CD8-positive, alpha-beta memory T cell (primary cell): ENCODE measurements at places on chromosomes 6 and 20. TPM values are rescaled to one million over a fixed set of nuclear protein-coding genes. Genes with fewer than 3 reads are reported as not detected.
A peak's percentile ranks its signal among the peaks of the same experiment; 100 is the strongest.

DNA sequence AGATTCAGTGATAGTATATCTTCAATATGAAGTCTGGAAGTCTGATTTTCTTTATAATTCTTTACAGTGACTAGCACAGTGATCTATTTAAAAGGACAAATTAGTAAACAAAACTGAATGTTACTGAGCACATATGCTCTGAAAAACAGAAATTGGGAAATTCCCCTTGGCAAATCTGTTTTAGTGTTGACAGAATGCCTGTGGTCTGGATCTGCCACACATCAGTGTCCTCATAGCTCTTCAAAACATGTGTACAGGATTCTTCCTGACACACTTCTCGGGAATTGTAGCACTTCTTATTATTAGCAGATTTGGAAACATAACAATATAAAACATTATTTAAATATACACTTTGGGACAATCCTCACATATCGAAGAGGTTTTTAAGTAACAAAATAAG lies 354.3 kb downstream of the COL12A1 start:
- DNase-seq = no peak
- H3K27me3 ChIP-seq = no peaks in the 10 kb centered on the region
- no peak overlapping the region for H3K4me3 ChIP-seq
- no peaks in the 10 kb centered on the region for H3K4me1 ChIP-seq

GRCh38 chr6:42545226-42545773 lies 18.5 kb upstream of the UBR2 start:
- H3K4me1 ChIP-seq = peaks cover 11% of the 10 kb centered on the region
- DNase-seq = no peak
- H3K27ac ChIP-seq = no peak overlapping the region

- H3K36me3 ChIP-seq = no peaks in the 10 kb centered on the region
- DNase-seq = no peak
- H3K27ac ChIP-seq = no peak overlapping the region
- no peaks in the 10 kb centered on the region for H3K4me1 ChIP-seq
- H3K4me3 ChIP-seq = no peak overlapping the region
- H3K27me3 ChIP-seq = no peaks in the 10 kb centered on the region
Measured at GRCh38 chr6:2715737-2716136, 35.0 kb downstream of the MYLK4 start.

DNA sequence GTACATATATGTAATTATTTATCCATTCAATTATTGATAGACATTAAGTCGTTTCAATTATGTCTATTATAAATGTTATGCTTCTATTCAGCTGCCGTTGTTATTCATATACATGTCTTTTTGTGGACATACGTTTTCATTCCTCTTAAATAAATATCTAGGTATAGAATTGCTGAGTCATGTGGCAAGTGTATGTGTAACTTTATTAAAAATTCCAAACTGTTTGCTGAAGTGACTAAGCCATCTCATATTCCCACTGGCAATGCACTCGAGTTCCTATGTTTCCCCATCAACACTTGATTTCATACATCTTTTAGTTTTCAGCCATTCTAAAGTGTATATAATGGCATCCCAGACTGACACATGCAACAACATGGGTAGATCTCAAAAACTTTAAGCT lies 739.7 kb upstream of the POU3F2 start:
- H3K27me3 ChIP-seq = no peaks in the 10 kb centered on the region
- DNase-seq = no peak
- H3K4me1 ChIP-seq = no peaks in the 10 kb centered on the region
- H3K27ac ChIP-seq = no peak overlapping the region

- no peak overlapping the region for H3K4me3 ChIP-seq
- no peak for DNase-seq
- no peaks in the 10 kb centered on the region for H3K27me3 ChIP-seq
Measured at GRCh38 chr6:79964607-79965081, 17.3 kb upstream of the ELOVL4 start.

- H3K4me1 ChIP-seq = no peaks in the 10 kb centered on the region
- H3K36me3 ChIP-seq = no peaks in the 10 kb centered on the region
- DNase-seq = no peak
- no peak overlapping the region for H3K4me3 ChIP-seq
- no peaks in the 10 kb centered on the region for H3K27me3 ChIP-seq
Measured at GRCh38 chr6:119247504-119247903, 102.1 kb downstream of the MAN1A1 start.

DNA sequence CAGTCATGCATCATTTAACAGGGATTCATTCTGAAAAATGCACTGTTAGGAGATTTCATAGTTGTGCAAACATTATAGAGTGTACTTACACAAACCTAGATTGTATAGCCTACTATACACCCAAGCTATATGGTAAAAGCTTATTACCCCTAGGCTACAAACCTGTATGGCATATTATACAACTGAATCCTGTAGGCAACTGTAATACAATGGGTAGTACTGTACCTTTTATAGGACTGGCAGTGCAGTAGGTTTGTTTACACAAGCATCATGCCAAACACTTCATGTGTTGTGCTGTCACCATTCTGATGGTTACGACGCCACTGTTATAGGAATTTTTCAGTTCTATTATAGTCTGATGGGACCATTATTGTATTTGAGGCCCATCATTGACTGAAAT lies 39.3 kb upstream of the KHDC1 start:
- H3K4me1 ChIP-seq = no peaks in the 10 kb centered on the region
- no peaks in the 10 kb centered on the region for H3K27me3 ChIP-seq
- no peak overlapping the region for H3K4me3 ChIP-seq
- H3K27ac ChIP-seq = no peak overlapping the region

GRCh38 chr6:100099189-100100074 lies 105.4 kb upstream of the MCHR2 start:
- no peaks in the 10 kb centered on the region for H3K4me1 ChIP-seq
- H3K27me3 ChIP-seq = no peaks in the 10 kb centered on the region
- H3K36me3 ChIP-seq = no peaks in the 10 kb centered on the region
- H3K27ac ChIP-seq = no peak overlapping the region

- no peaks in the 10 kb centered on the region for H3K36me3 ChIP-seq
- no peaks in the 10 kb centered on the region for H3K4me1 ChIP-seq
- DNase-seq = no peak
Measured at GRCh38 chr6:114267897-114268296, 74.9 kb downstream of the HS3ST5 start.

GRCh38 chr6:73704260-73704659 lies 8.3 kb downstream of the CD109 start:
- no peaks in the 10 kb centered on the region for H3K36me3 ChIP-seq
- DNase-seq = no peak
- H3K27me3 ChIP-seq = no peaks in the 10 kb centered on the region
- H3K27ac ChIP-seq = no peak overlapping the region

- DNase-seq = peak; percentile 55
- H3K4me3 ChIP-seq = peak overlapping the region; percentile 92
- H3K36me3 ChIP-seq = no peaks in the 10 kb centered on the region
Measured at GRCh38 chr6:36028877-36029324, 1.3 kb downstream of the MAPK14 start.

DNA sequence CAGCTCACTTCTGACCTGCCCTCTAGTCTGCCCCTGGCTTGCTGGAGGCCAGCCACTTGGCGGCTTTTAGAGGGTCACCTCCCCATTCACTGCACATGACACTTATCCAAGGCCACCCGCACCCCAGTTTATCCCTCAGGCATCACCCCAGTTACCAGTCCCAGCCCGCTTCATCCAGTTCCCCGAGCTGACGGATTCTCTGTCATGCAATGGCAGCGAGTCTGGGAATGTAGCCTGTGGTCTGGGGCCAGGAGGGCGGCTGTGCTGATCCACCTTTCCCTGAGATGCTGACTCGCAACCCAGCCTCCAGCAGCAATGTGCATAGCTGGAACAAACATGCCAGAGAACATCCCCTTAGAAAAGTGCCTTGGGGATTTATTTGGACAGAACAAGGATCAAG lies 25.8 kb downstream of the SYNDIG1 start:
- no peak overlapping the region for H3K27ac ChIP-seq
- H3K36me3 ChIP-seq = no peaks in the 10 kb centered on the region
- DNase-seq = no peak
- H3K4me3 ChIP-seq = no peak overlapping the region
- no peaks in the 10 kb centered on the region for H3K4me1 ChIP-seq

- H3K4me3 ChIP-seq = no peak overlapping the region
- no peak for DNase-seq
- H3K27me3 ChIP-seq = no peaks in the 10 kb centered on the region
Measured at GRCh38 chr6:147222160-147222838, 18.1 kb downstream of the STXBP5 start.

DNA sequence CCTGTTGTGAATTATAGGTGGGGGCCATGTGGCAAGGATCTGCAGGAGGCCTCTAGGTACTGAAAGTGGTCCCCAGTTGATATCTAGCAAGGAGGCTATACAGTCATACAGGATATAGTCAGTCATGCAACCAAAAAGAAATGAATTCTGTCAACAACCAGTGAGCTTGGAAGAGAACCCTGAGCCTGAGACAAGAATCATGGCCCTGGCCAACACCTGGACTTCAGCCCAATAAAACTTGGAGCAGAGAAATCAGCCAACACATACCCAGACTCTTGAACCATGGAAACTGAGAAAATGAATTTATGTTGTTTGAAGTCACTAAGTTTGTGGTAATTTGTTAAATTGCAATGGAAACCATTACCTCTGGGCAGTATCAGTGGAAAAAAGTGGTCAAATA lies 370.2 kb downstream of the KIF16B start:
- no peaks in the 10 kb centered on the region for H3K4me1 ChIP-seq
- no peaks in the 10 kb centered on the region for H3K27me3 ChIP-seq
- H3K27ac ChIP-seq = no peak overlapping the region
- H3K4me3 ChIP-seq = no peak overlapping the region

DNA sequence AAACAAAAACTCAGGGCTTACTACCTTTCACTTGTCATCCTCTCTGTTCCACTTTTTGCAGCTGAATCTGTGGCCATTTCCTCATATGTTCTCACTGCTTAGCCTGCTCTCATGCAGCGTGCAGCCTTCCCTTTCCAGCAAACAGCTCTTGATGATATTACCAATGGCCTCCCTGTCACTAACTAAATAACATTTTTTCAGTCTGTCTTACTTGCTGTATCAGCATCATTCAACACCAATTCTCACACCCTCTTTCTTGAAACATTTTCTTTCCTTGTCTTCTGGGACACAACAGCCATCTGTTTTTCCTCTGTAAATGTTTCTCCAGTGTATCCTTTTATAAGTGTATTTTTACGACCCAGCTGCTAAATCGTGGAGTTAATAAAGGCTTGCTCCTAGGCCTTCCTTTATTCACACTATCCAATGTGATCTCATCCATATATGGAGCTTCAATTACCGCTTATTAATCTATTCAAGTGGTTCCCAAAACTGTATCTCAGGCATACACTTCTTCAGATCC lies 523.6 kb upstream of the RNF217 start:
- no peaks in the 10 kb centered on the region for H3K4me1 ChIP-seq
- no peak overlapping the region for H3K4me3 ChIP-seq
- H3K27me3 ChIP-seq = no peaks in the 10 kb centered on the region
- no peak for DNase-seq
- no peak overlapping the region for H3K27ac ChIP-seq

- peaks cover 64% of the 10 kb centered on the region for H3K4me1 ChIP-seq
- H3K27ac ChIP-seq = peak overlapping the region; percentile 95
- no peaks in the 10 kb centered on the region for H3K36me3 ChIP-seq
- DNase-seq = no peak
Measured at GRCh38 chr6:158852312-158853071, 33.3 kb upstream of the EZR start.

The HFE gene
- total RNA-seq = 0.37 TPM

DNA sequence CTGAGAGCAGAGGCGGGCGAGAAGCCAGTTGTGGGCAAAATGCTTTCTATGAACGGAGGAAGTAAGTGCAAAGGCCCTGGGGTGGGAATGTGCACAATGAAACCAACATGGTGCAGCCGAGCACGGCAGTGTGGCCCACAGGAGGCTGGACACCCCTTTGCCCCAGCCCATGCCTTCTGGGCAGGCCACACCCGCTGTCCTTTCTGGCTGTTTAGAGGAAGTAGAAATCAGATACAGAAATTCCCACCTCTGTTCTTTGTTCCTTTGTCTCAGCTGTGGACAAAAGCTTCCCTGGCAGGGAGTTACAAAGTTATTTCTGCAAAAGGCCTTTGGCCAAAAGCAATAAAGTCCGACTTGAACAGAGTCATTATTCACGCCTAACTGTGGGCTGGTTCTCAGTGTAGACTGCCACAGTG lies 11.9 kb downstream of the SULF2 start:
- H3K4me1 ChIP-seq = no peaks in the 10 kb centered on the region
- H3K27me3 ChIP-seq = no peaks in the 10 kb centered on the region
- H3K36me3 ChIP-seq = no peaks in the 10 kb centered on the region
- no peak overlapping the region for H3K4me3 ChIP-seq

GRCh38 chr6:164085091-164086075 lies 670.9 kb downstream of the QKI start:
- H3K4me1 ChIP-seq = no peaks in the 10 kb centered on the region
- H3K4me3 ChIP-seq = no peak overlapping the region
- H3K27me3 ChIP-seq = no peaks in the 10 kb centered on the region

DNA sequence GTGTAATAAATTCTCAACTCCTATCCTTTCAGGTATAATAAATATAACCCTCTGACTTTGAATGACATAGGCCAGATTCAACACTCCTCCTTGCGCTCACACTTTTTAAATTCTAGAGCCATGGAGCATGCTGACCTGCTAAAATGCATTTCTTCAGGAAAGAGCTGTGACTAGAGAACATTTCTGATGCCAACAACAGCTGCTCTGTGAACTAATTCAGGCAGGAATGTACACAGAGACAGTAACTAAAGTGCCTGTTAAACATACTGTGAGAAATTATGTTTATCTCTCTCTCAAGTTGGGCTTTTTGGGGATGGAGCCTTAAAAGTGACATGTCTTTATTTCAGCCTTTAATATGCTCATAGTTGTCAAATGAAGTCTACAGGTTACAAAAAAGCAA lies 8.3 kb downstream of the NHSL1 start:
- DNase-seq = no peak
- no peak overlapping the region for H3K27ac ChIP-seq
- H3K27me3 ChIP-seq = no peaks in the 10 kb centered on the region
- no peak overlapping the region for H3K4me3 ChIP-seq

DNA sequence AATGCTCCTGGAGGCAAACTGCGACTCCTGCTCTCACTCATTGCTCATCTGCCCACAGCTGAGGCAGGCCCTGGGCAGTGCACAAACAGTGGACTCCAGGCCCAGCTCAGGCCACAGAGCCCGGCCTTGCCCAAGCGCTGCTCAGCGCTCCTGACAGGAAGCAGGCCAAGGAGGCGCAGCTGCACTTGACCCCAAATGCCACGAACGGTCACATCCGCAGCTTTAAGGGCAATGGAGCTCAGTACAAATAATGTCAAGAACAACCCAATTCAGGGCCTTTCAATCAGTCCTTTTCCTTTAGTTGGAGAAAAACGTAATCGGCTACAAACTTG lies 33.8 kb downstream of the RRBP1 start:
- no peak overlapping the region for H3K4me3 ChIP-seq
- H3K36me3 ChIP-seq = no peaks in the 10 kb centered on the region
- H3K27me3 ChIP-seq = no peaks in the 10 kb centered on the region
- no peak for DNase-seq
- no peak overlapping the region for H3K27ac ChIP-seq
- no peaks in the 10 kb centered on the region for H3K4me1 ChIP-seq

DNA sequence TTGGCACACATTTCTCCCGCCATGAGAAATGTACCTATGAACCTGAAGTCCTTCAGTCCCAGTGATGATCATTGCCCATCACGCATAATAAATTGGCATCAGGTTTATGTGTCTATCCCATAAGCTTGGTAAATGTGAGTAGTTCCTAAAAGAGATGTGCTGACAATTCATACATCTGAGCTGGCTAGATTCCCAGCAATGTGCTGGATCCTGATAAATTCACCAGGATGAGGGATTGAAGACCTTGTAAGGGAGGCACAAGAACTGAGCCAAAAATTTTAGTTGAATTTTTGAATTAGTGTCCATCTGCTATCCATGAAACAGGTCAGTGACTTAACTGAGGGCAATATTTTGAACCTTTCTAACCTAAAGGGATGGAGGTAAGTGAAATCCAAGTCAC lies 267.9 kb upstream of the CITED2 start:
- no peak overlapping the region for H3K4me3 ChIP-seq
- no peaks in the 10 kb centered on the region for H3K27me3 ChIP-seq
- H3K4me1 ChIP-seq = peaks cover 5% of the 10 kb centered on the region
